ENCODE measurements at places on chromosomes 3 and 15.

GRCh38 chr3:178172121-178172520 lies 364.1 kb upstream of the KCNMB2 start:
- DNase-seq = no peak

DNA sequence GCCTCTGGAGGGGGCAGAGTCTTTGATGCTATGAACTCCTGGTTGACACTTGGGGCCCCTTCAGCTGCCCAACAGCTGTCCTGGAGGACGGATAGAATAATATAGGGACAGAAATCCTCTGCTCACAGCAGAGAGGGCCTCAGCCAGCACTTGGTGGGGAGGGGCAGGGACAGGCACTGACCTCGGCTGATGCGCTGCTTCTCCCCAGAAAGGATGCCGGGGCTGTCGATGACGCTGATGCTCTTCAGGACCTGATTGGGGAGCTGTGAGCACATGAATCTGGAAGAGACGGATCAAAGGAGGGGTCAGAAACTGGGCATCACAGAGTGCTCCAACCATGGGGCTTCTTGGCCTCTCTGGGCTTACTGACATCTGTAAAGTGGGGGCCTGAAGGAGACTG lies 29.5 kb downstream of the EHD4 start:
- DNase-seq = no peak

DNA sequence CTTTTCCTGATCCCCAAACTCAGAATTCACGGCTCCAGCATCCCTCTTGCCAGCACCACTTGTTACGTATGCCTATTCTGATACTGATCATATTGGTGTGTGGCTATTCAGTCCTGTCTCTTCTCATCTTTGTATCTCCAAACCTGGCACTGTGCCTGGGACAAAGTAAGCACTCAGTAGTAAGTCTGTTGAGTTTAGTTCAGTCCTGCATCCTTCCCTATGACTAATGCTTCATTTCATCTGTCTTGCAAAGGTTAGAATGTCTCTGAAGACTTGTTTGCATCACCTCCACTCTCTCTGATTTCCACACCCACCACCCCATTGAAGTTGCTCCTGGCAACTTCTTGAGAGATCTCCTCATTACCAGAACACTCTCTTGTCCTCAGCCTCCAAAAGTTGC lies 80.3 kb downstream of the HMG20A start:
- no peak for DNase-seq

DNA sequence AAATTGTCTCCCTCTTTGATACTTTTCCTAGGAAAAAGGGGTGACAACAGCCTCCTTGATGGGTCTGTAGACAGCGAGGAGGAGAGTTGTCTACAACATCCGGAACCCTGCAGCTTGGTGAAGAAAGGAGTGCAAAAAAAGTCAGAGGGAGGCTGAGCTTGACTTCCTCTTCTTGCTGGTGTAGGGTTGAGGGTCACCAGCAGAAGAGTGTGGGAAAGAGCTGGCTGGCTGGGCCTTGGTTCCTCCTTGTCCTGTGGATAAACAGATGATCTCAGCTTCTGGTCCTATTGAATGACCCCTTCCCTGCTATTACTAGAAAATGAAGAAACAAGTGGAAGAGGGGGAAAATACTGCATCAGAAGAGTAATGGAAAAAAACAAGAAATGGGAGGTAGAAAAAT lies 20.4 kb downstream of the SLC7A14 start:
- no peak for DNase-seq

GRCh38 chr15:78718837-78719236 lies 77.8 kb upstream of the CHRNB4 start:
- no peak for DNase-seq

DNA sequence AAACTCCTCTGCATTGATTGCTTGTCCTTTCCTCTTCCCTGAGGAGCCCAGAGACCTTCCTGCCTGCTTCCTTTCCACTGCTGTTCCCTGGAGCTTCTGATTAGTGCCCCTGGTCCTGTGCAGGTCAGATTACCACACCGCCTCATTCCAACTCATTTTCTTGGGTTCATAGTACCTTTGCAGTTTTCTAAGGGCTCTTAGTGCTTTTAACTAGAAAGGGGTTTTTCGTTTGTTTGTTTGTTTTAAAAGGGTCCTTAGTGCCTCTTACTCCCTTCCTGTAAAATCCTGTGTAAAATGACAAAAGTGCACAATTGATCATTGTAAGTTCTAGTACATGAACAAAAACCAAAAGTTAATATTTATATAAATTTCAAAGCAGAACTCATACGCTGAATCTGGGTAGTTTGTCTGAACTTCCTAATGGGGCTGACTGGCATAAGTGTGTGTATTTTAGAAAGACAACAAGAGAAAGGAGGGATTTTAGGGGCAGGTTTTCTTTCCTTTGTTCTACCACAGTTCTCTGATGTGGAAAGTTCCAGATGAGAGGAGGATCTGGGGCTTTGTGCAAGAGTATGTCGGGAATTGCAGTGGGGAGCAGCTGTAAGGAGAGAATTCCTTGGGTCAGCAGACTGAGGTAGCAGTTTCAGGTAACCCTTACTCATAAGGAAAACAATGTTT lies 30.6 kb downstream of the SNRK start:
- DNase-seq = no peak
